ENCODE measurements at places on chromosomes 5 and 9. TPM values are rescaled to one million over a fixed set of nuclear protein-coding genes. Genes with fewer than 3 reads are reported as not detected.

- DNase-seq, result no peak
These were observed 28.7 kb upstream of the SNX24 start for GRCh38 chr5:122816756-122817155.

GRCh38 chr9:126330536-126330935 lies 3.9 kb downstream of the MVB12B start:
- DNase-seq, result no peak

- DNase-seq, result no peak
These were observed 61.9 kb downstream of the PIK3R1 start for GRCh38 chr5:68277431-68277830.

DNA sequence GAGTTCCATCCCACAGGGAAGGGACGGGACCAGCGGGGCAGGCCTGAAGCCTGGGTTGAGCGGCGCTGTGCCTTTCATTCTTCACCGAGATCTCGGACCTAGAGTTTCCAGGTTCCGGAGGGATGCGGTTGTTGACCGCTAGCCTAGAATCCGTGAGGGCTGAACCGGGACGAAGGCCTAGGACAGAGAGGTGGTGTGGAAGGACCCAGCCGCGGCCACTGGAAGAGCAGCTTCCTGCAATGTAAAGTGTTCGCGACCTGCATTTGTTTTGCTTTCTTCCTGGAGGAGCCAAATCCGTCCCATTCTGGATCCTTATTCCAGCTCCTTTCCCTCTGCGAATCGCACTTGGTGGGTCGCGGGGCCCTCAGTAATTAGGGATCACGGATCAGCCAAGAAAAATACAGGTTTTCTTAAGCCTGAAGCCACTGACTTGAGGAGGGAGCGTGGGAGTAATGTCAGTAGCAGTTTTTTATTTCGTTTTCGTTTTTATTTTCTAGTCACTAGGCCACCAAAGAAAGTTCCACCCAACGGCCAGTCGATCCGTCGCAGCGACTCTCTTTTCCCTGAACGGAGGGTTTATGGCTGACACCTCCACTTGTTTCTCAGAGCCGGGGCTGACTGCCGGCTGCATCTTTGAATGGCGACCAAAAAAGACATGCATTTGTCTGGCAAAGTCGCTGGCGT lies 48.6 kb downstream of the ANXA2R start:
- no peak for DNase-seq

The LVRN gene
- total RNA-seq, result 1.6 TPM

GRCh38 chr5:57334475-57334874 lies 148.1 kb downstream of the ACTBL2 start:
- DNase-seq, result no peak

The PCDHA12 gene
- 0.14 TPM for total RNA-seq

- no peak for DNase-seq
These were observed 119.8 kb upstream of the CDH9 start for GRCh38 chr5:27158171-27158570.

The SELENOP gene
- total RNA-seq, result 1,113 TPM

DNA sequence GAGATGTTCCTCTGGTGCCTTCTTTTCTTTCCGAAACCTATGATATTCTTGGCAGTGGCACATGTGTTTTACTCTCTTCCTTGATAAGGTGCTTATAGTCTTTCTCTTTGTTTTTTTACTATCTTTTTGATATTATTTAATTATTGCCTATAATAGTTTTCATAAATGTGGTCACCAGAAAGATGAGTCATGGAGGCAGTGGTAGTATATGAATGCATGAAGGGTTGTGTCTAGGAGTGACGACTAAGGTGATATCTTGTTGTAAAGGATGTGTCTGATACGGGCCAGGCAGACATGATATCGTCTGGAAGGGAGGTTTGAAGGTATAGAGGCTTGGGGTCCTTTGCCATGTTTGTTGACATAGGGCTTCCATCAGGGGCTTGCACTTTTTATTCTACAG lies 36.8 kb downstream of the SLC44A1 start:
- no peak for DNase-seq
